ENCODE measurements at places on chromosomes 6 and 20. TPM values are rescaled to one million over a fixed set of nuclear protein-coding genes. Genes with fewer than 3 reads are reported as not detected.

GRCh38 chr6:11226005-11226404, 6.5 kb downstream of the NEDD9 start:
- DNase-seq: no peak

- DNase-seq: no peak
These were observed 17.1 kb upstream of the RALGAPA2 start for GRCh38 chr20:20729563-20729962.

DNA sequence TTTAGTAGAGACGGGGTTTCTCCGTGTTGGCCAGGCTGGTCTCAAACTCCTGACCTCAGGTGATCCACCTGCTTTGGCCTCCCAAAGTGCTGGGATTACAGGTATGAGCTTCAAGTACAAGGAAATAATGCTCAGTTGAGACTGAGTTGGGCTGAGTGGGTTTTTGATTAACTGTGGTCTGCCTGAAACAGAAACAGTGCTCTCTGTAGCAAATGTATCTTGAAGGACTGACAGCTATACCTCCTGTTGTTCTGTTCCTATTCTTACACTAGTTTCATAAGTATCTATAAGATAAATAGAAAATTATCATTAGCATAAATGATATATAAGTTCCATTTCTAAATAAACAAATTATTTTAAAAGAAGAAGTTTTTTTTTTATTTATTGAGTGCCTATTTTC, 142.8 kb upstream of the PTPRK start:
- DNase-seq: no peak

DNA sequence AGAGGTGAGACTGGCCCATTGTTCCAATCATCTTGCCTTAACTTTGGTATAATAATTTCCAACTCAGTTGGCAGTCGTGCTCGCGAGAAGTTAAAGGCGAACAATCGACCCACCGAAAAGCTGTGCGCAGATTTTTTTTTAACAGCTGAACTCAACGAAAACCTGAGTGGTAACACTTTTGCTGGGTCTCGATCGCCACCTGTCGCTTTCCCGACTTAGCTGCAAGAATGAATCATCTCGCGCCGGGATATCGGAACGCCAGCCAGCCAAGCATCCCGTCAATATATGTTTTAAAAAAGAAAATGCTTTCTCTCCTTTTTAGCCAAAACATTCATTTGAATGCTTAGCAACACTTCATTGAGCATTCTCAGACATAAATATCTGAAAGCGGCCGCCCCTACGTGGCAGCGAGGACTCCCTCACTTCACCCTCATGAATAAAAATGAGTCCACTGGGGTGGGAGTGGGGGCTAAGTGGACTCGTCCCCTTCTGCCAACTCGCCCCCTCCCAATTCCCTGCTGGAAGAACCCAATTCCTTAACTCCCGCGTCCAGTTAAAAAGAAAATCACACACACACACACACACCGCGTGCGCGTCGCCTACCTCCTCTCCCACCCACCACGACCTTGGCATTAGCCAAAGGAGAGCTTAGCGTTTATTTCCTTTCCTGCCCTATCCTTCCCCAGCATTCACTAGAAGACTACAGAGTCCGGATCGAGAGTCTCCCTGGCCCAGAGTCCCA, 1.5 kb downstream of the COL12A1 start:
- DNase-seq: peak; percentile 95

GRCh38 chr6:105022416-105022815, 65.5 kb downstream of the LIN28B start:
- DNase-seq: no peak

GRCh38 chr6:65996096-65996495, 289.1 kb upstream of the EYS start:
- no peak for DNase-seq

DNA sequence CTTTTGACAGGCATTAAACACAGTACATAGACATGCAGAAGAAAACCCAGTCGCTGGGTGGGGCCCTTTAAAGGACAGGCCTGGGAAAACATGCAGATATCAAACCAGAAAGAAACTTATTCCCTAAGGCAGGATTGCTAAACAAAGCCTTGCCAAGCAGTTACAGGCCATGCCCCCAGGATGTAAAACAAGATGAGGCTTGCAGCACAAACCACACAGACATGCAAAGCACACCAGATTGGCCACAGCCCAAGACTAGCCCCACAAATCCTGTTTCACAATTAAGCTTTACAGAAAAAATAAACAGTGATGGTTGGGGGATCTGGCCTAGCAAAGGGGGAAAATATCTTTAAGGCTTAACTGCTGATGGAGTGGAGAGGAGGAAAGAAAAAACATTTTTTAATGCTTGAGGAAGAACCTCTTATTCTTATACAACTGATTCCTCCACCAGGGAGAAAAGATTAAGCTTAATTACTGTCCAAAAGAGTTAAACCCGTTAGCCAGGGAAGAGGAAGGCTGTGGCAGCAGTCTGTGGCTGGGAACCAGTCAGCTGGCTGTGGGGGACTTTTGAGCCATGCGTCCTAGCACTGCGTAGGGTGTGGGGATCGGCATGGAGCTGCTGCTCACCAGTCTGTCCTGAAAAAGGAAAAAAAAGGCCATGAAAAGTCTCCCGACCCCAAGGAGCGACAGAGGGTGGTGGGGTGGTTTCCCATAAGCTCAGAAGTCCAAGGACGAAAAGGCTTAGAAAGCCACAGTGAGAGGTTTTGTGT, 28.4 kb downstream of the COL19A1 start:
- no peak for DNase-seq

- DNase-seq: no peak
These were observed 1424.6 kb upstream of the ADGRB3 start for GRCh38 chr6:67210450-67210849.

- no peak for DNase-seq
These were observed 81.8 kb downstream of the ISM1 start for GRCh38 chr20:13302647-13303450.

DNA sequence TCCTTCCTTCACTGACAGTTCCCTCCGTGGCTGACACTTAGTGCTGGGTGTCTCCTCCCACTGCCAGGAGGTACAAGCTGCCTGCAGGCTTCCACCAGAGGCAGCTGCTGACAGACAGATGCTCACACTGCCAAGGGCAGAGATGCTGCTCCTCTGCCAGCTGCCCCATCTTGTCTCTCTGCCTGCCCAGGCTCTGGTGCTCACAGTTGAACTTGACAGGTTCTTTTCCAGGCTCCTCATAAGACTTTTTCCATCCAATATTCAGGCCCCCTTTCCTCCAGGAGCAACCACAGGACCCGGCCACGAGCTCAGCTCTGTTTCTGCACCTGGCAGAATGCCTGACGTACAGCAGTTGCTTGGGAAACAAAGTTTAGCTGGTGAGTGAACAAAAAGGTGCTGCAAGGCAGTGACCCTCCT, 79.8 kb downstream of the PSMB1 start:
- peak; percentile 33 for DNase-seq

DNA sequence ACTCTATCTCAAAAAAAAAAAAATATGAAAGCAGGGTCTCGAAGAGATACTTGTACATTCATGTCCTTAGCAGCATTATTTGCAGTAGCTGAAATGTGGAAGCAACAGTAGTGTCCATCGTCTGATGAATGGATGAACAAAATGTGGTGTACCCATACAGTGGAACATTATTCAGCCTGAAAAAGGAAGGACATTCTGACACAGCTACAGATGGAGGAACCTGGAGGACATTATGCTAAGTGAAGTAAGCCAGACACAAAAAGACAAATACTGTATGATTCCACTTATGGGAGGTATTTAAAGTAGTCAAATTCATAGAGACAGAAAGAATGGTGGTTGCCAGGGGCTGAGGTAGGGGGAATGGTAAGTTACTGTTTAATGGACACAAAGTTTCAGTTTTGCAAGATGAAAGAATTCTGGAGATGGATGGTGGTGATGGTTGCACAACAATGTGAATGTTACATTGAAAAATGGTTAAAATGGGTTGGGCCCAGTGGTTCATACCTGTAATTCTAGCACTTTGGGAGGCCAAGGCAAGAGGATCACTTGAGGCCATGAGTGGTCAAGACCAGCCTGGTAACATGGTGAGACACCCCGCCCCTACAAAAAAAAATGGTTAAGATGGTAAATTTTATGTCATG, 11.8 kb upstream of the TULP1 start:
- no peak for DNase-seq

Gene BPIFB4
- not detected for total RNA-seq

Gene HLA-DRB1
- total RNA-seq: 47.1 TPM

Gene EYS
- not detected for total RNA-seq

Gene TMEM244
- total RNA-seq: not detected

Gene TREML1
- total RNA-seq: not detected

Data from stomach (tissue), 19 donors.